CD4-positive, CD25-positive, alpha-beta regulatory T cell (primary cell): ENCODE measurements at places on chromosomes 6 and 20. TPM values are rescaled to one million over a fixed set of nuclear protein-coding genes. Genes with fewer than 3 reads are reported as not detected.

Gene RNF146
- total RNA-seq = 14.0 TPM

Gene FOXF2
- total RNA-seq = not detected

Gene SLC17A4
- not detected for total RNA-seq

Gene SPTLC3
- 0.54 TPM for total RNA-seq

Gene SLA2
- total RNA-seq = 39.4 TPM

Gene NPEPL1
- total RNA-seq = 62.2 TPM

Gene ZNF512B
- 21.2 TPM for total RNA-seq

Gene CDSN
- not detected for total RNA-seq

Gene SDCBP2
- 1.2 TPM for total RNA-seq

Gene PGC
- total RNA-seq = not detected

Gene HLA-DOA
- 14.0 TPM for total RNA-seq

Gene RHAG
- not detected for total RNA-seq

Gene BTBD3
- total RNA-seq = 1.2 TPM

Gene PMEPA1
- 4.0 TPM for total RNA-seq

Gene HCK
- not detected for total RNA-seq

Gene ACTL10
- 2.0 TPM for total RNA-seq

Gene RAET1L
- total RNA-seq = not detected
